ENCODE measurements at places on chromosomes 5 and 9.

DNA sequence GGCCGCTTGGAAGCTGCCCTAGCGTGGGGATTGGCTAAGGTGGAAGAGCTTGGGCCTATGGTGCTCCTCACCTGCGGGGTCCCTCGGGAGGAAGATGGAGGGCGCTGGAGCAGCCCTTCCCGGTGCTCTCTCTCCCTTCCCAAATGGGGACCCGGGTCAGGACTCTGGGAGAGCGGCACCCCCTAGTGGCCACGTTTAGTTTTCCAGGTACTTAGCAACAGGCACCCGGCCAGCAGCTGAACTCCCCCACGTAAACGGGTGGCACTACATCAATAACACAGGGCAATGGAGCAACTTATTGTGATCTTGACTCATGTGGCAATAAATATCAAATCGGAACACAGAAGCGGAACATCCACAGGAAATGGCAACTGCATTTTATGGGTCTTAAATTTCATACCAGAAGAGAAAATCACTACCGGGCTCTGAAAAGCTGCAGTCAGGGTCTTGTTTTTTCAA, 316.6 kb downstream of the AGTPBP1 start:
- peak; percentile 3 for DNase-seq

DNA sequence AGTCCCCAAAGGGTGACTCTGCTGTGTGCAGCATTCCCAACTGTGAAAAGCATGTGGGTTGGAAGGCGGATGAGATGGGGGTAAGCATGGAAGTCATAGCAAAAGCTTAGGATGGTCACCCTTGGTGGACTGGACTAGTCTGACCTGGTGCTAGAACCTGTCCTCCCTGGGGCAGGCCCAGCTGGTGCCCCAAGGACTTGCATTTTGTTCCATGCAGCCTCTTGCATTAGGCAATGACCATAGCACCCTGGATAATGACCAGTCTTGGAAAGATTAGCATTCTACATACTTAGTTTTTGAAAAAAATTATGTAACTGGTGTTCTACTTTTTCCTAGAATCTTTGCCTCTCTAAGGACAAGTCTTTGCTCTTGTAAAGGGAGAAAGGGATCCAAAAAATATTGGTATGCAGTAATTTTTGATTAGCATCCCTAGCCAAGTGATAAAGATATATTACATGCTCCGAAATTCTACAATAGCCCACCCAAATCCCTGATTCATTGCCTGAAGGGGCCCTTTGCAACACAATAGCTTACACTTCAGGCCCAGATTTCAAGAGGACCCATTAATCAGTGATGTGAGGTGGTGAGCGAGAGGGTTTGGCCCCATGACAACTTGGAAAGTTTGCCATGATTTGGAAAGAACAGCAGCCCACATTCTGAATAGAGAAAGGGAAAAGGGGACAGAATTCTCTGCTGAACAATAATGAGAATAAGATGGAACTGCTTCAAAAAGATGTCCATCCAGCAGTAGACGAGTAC, 93.3 kb upstream of the CD180 start:
- DNase-seq = no peak

DNA sequence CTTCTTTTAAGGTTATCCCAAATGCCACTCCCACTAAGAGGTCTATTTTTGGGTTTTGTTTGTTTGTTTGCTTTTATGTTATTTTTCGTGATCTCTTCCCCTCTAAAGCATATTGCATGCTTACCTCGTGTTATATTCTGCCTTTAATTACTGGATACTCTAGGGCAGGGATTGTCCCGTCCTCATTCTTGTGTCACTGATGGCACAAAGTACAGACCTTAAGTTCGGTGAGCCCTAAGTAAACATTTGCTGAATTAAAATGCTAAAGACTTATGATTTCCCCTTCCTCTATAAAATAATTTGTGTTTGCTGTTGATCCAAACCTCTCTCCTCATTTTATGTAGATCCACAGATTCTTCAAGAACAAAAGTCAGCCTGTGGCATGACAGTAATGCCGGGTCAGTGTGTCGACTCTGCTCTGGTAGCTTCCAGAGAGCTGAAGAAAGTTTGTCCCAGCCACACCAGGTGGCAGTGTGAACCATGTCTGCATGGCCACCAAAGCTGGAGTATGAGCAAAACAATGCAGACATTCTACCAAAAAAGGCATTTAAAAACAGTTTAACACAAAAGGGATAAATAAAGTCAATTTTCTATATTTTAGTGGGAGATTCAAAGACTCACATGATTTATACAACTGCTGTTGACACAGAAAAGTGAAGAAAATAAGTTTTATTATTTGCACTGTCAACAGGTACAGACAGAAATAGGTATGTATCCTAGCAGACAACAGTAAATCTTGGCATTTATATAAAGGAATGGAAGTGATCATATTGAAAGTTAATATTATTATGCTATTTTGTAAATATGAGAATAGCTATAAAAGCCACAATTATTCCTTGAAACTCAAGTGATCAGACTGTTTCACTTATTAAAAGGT, 17.9 kb upstream of the POC5 start:
- DNase-seq = no peak

DNA sequence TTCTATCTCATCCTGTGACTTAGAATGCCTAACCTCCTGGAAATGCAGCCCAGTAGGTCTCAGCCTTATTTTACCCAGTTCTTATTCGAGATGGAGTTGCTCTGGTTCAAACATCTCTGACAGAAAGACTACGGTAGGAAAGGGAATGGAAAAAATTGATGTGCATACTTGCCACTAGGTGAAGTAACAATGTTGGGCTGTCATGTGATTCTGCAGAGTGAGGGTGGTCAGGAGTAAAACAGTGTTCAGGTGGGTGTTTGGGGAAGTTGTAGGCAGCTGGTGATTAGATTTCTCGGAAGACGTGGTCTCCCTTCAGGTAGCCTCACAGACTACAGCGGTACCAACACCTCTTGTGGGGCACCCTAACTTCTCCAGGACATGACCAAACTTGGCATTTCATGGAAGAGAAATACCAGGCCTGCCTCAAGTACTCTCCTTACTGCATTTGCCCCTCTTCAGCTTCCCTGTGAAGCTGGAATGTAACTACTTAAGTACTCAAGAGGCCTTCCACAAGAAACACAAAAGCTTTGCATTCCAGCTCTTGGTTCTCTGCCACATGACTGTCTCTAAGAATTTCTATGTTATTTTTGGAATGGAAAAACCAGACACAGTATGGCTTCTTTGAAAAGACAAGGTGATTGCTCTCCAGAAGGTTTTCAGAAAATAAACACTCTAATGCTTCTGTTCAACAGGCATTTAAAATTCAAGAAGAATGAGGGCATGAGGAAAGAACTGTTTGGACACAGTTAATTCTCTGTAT, 17.4 kb upstream of the ENTREP1 start:
- no peak for DNase-seq

DNA sequence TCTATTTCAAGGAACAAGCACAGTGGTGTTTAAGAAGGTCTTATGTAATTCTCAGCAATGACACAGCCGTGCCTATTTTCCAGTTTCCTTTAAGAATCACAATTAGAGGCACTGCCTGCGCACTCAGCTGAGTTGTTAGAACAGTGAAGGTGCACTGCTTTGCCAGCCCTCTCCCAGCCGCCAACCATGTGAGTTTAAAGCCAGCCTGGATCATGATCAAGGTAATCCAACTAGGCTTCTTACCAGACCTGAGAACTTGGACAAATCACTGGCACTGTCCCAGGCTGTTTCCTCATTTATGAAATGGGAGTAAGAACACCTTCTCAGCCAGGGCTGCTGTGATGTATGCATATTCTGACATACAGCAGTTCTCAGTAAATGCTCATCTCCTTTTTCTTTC, 99.6 kb downstream of the ASTN2 start:
- DNase-seq = no peak

- DNase-seq = no peak
These were observed 47.3 kb upstream of the GALNT10 start for GRCh38 chr5:154143211-154143641.

DNA sequence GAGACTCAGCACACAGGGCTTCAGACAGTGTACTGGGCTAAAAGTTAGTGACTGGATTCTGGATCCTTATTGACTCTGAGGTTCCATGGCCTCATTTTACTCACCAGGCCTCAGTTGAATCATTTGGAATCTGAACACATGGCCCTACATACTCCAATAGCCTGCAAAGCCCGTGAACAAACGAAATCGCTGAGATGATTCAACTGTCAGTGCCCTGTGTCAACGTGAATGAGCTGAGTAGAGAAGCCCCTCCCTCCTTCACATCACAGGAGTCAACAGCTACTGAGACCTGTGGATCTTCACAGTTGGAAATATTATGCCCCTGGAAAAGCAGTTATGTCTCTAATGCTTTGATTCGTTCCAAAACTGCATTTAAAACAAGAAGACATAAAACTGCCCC, 429.3 kb downstream of the GADD45G start:
- DNase-seq = no peak

- DNase-seq = no peak
These were observed 500.1 kb upstream of the SGCD start for GRCh38 chr5:155826611-155827507.

DNA sequence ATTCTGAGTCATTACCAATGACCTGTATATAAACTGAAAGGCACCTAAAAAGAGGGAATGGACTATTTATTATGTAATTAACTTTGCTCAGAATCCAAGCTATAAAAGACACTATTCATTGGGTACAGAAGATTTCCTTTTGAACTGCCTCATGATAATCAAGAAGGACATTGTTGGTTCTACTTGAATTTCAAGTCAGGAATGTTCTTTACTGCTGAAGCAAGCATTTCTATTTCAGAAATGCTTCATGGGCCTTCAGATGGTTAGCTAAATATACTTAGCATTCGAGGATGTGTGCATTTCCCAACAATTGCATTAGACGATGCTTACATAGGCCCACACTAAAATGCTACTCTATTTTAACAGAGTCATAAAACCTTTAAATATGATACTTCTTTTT, 658.2 kb upstream of the DMAC1 start:
- DNase-seq = no peak

GRCh38 chr5:29993286-29993685, 1200.2 kb upstream of the CDH6 start:
- DNase-seq = no peak

GRCh38 chr9:99030092-99030511, 74.8 kb upstream of the TGFBR1 start:
- DNase-seq = no peak

DNA sequence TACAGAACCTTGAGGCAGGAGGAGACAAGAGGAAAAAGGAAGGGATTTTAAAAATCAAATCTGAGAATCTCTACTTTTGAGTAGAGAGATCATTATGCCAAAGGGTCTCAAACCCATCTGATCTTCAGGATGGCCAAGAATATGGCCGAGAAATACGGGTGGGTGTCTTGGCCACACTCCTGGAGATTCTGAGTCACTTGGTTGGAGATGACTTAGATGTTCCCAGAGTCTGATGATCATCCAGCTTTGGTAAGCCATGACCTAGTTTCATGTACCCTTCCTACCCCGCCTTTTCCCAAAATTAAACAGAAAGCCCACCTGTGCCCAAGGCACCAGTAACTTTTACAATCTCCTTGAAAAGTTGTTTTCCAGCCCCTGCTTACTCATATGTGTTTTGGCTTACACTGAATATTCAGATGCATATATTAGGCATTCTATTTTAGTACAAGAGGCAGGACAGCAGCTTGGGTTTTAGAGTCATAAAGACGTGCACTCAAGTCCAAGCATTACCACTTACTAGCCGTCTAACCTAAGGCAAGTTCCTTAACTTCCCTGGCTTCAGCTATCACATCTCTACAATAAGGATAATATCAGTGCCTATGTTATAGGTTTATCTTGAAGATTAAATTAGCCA, 167.0 kb upstream of the GPR151 start:
- DNase-seq = no peak

- no peak for DNase-seq
These were observed 149.5 kb upstream of the DHFR start for GRCh38 chr5:80804332-80804731.

GRCh38 chr5:160269017-160269416, 39.7 kb downstream of the FABP6 start:
- no peak for DNase-seq

- DNase-seq = no peak
These were observed 177.0 kb upstream of the SH3GL2 start for GRCh38 chr9:17401858-17402257.

DNA sequence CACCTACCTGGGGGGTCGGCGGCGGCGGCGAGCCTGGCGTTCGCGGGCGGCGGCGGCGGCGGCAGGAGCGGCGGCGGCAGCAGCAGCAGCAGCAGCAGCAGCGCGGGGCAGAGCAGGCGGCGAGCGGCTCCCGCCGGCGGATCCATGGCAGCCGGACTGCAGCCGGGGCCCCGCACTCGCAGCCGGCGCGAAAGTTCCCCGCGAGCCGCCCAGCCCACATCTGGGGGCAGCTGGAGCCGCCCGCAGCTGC, 153 bp downstream of the ADAMTS2 start:
- DNase-seq = no peak

GRCh38 chr9:129841071-129841470, 5.8 kb downstream of the USP20 start:
- DNase-seq = no peak

DNA sequence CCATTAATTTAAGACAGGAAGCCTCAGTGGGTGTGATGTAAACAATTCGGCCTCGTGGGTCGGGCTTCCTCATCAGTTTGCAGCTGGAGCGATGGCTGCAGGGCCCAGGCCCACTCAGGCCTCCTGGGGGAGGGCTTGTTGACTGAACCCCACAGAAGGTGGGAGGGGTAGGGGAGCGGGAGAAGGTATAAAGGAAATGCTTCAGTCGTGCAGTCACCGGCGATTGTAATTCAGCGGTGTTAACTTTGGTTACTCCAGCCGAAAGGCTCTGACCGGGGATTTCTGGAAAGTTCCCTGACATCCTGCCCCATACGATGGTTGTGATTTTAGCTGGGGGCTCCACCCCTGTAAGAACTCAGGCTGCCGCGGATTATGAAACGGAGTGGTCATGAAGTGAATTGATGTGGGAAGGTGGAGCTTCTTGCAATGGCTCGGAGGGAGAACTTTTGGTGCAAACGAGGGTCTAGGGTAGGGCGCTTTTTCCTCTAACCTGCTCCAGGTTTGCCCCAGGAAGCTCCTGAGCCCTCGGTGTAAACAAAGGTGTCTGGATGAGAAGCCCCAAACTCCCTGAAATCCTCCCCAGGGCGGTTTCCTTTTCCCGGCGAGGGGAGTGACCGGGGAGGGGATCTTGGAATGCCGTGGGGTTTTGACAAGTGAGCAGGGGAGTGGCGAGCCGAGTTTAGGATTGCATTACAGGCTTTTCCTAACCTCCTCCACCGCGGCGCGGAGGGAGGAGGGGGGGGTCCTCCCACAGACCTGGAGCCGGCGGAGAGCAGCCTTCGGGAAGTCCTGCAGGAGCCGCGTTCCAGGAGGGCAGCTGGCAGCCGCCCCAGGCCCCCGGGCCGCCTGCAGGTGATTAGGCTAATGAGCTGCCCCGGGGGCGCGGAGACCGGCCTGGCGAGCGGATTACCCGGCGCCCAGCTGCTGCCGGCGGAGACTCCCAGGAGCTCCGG, 215.5 kb downstream of the PDZD2 start:
- DNase-seq = no peak

- DNase-seq = no peak
These were observed 198.6 kb upstream of the SH3GL2 start for GRCh38 chr9:17380126-17380861.

GRCh38 chr9:35652829-35653209, 2.1 kb upstream of the SIT1 start:
- DNase-seq = no peak

GRCh38 chr5:149485655-149486615, 65.3 kb downstream of the CSNK1A1 start:
- no peak for DNase-seq

- DNase-seq = no peak
These were observed 116.1 kb downstream of the ARL15 start for GRCh38 chr5:54194318-54194717.
